ENCODE measurements at places on chromosomes 1 and 21.

- DNase-seq: no peak
Observed at GRCh38 chr1:156492591-156493080, 7.9 kb downstream of the MEF2D start.

- no peak for DNase-seq
Observed at GRCh38 chr1:165753934-165754333, 14.7 kb downstream of the TMCO1 start.

GRCh38 chr1:115911294-115911693 is 65.0 kb upstream of the SLC22A15 start:
- DNase-seq: no peak

DNA sequence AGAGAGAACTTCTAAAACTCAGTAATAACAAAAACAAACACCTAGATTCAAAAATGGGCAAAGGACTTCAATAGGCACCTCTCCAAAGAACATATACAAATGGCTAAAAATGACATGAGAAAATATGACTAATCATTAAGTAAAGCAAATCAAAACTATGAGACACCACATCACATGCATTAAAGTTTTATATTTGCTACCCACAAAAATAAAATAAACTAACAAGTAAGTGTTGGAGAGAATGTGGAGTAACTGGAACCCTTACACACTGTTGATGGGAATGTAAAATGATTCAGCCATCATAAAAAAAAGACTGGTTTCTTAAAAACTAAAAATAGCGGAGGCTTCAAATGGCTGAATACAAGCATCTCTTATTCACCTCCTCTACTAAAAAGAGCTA is 262.1 kb upstream of the PKN2 start:
- no peak for DNase-seq

DNA sequence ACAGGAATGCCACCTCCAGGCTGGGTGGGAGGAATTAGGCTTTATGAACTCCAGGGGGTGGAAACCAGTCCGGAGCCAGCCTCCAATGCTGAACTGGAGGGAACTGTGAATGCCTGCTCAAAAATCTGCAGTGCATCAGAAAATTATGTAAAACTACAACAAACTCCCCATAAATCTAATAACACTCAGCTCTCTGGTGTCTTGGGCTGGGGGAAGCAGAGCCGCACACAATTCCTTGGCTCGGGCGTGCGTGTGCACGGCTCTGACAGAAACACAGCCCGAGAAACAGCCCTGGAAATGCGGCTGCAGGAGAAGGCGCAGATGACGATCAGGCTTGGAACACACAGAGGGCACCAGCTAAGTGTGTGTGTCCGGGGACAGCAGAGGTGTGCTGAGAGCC is 127.6 kb upstream of the VAMP3 start:
- no peak for DNase-seq

- no peak for DNase-seq
Observed at GRCh38 chr1:94302497-94302896, 65.1 kb upstream of the ARHGAP29 start.

- no peak for DNase-seq
Observed at GRCh38 chr1:23331713-23332112, 12.4 kb downstream of the HNRNPR start.

DNA sequence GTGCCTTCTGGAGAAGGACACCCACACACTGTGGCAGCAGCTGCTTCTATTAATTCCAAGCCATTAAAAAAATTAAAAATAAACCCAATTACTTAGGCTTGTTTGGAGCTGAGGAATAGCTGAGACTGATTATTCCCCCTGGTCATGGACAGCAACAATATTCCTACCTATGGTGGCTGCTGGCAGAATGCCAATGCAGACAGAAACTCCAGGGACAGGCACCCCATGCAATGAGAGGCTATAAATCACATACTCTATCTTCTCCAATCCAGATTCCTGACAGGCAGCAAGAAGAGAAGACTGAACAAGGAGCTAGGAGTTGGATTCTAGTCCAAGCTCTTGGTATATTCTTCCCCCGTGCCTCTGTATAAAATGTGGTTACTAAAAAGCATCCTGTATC is 275.4 kb upstream of the BEND5 start:
- DNase-seq: no peak

DNA sequence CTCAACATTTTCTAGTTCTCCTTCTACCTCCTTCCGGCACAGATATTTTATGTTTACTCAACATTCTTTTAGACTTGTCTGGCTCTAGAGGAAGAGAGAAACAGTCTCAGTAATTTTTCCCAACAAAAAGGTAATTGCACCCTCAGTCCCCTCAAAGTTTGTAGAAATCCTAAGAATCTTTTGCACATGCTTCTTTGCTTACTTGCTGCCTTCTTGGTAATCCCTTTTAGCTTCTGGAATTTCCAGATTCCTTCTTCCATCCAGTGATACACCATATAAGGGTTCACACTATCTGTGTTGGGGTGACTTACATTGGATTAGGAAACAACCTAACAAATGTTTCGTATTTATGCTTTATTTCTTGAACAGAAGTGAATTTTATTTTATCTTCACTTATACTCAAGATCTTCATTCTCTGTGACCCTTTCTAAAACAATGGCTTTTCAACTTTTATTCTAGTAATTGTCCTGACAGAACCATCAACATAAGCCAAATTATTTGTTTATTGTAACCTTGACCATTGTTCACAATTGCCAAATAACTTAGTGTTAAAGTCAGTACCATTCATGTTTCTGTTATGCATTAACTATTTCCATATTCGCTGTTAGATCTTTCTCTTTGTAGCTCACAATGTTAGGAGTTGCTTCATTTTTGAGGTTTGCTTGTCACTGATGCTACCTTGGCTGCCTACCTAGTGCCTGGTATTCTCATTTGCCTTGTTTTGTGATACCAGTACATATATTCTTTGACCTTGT is 238.1 kb downstream of the HMCN1 start:
- no peak for DNase-seq
